ENCODE measurements at places on chromosomes 7 and 10. TPM values are rescaled to one million over a fixed set of nuclear protein-coding genes. Genes with fewer than 3 reads are reported as not detected.

GRCh38 chr10:123398180-123398591 lies 244.0 kb downstream of the BUB3 start:
- H3K4me1 ChIP-seq: no peaks in the 10 kb centered on the region
- no peak overlapping the region for H3K27ac ChIP-seq
- no peak overlapping the region for H3K4me3 ChIP-seq
- peaks cover 16% of the 10 kb centered on the region for H3K27me3 ChIP-seq

- H3K4me1 ChIP-seq: no peaks in the 10 kb centered on the region
- H3K27ac ChIP-seq: no peak overlapping the region
- H3K36me3 ChIP-seq: no peaks in the 10 kb centered on the region
- no peak overlapping the region for H3K4me3 ChIP-seq
These were observed 167.3 kb downstream of the CALCR start for GRCh38 chr7:93407239-93407638.

DNA sequence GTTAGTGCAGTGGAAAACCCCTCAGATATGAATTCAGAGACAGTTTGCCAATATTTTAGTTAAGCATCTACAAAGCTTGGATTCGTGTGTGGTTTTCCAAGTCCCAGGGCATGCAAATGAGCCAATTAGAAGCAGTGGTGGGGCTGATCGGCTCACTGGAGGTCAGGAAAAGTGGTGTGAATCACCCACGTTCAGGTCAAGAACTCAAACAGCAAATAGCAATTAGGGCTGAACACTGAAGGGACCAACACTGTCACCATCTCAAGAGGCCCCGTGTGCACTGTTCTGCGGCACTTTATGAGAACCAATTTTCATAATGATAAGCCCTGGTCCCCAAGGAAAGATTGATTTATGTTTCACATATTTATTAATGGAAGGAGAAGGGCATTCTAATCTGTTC lies 68.9 kb downstream of the ADARB2 start:
- H3K4me1 ChIP-seq: no peaks in the 10 kb centered on the region
- no peaks in the 10 kb centered on the region for H3K36me3 ChIP-seq
- no peak overlapping the region for H3K27ac ChIP-seq
- no peak overlapping the region for H3K4me3 ChIP-seq
- no peak for DNase-seq

DNA sequence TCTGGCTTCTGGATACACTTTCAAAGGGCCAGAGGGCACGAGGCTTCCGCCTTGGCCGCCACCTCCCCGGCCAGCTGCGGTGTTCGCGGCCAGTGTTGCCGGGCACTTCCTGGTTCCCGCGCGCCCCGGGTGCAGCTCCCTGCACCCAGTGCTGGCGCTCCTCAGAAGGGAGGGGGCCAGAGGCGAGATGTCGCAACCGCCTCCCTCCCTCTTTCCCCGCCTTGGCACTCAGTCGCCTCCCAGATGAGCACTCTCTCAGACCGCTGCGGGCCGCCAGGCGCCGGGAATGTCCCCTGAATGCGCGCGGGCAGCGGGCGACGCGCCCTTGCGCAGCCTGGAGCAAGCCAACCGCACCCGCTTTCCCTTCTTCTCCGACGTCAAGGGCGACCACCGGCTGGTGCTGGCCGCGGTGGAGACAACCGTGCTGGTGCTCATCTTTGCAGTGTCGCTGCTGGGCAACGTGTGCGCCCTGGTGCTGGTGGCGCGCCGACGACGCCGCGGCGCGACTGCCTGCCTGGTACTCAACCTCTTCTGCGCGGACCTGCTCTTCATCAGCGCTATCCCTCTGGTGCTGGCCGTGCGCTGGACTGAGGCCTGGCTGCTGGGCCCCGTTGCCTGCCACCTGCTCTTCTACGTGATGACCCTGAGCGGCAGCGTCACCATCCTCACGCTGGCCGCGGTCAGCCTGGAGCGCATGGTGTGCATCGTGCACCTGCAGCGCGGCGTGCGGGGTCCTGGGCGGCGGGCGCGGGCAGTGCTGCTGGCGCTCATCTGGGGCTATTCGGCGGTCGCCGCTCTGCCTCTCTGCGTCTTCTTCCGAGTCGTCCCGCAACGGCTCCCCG lies at the start of gene FFAR4:
FFAR4 (plus strand) TSS at position 231 of the 842 bp plus-strand sequence; CDS start at position 287, 56 bp downstream.
- no peaks in the 10 kb centered on the region for H3K27me3 ChIP-seq
- peaks cover 9% of the 10 kb centered on the region for H3K4me1 ChIP-seq
- no peak within 1 kb of the TSS for H3K27ac ChIP-seq
- peak within 1 kb of the TSS; percentile 86 for H3K4me3 ChIP-seq
- H3K36me3 ChIP-seq: peaks cover 6% of the 10 kb centered on the region
- peak; percentile 70 for DNase-seq

DNA sequence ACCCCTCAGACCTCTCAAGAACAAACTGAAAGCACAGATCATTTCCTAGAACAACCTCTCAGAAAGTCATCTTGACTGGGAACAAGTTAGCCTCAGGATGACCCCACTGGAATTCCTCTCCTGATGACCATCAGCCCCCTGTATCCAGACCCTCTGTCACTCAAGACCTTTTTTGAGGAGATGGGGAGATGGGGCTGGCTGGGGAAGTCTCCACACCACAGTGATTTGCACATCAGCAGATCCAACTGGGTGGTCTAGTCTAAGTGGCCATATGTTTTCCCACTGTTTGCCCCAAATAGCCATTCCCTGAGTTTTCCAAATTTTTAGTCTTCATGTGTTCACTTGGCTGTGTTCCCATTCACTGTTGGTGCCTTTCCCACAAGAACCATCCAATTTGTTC lies 452.4 kb upstream of the NPVF start:
- no peaks in the 10 kb centered on the region for H3K4me1 ChIP-seq
- H3K27me3 ChIP-seq: peaks cover 97% of the 10 kb centered on the region
- no peak for DNase-seq
- no peaks in the 10 kb centered on the region for H3K36me3 ChIP-seq
- H3K4me3 ChIP-seq: no peak overlapping the region
- H3K27ac ChIP-seq: no peak overlapping the region

DNA sequence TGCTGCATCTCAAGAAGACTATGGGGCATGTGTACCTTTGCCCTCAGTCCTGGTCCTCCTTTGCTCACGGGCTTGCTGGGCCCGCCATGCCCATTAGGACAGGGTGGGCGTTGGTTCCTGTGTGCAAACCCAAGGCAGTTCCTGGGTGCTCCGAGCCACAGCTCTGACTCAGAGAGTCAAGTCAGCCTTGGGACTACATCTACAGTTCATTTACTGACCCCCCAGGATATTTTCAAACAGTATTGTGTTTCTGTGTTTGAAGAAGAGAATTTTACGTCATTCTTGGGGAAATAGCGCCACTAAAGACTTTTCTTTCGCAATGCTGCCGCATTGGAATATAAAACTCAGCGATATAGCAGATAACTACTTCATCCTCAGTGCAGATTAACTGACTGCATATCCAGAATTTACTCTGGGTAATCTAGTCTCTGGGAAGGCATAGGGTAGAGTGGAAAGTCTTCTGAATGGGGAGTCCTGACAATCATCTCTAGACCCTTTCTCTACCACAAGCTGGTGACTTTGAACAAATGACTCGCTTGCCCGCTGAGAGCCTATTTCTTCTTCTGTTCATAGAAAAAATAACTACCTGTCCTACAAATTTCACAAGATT lies 638.9 kb upstream of the FZD8 start:
- no peak for DNase-seq
- no peaks in the 10 kb centered on the region for H3K27me3 ChIP-seq
- no peak overlapping the region for H3K4me3 ChIP-seq
- H3K27ac ChIP-seq: no peak overlapping the region

DNA sequence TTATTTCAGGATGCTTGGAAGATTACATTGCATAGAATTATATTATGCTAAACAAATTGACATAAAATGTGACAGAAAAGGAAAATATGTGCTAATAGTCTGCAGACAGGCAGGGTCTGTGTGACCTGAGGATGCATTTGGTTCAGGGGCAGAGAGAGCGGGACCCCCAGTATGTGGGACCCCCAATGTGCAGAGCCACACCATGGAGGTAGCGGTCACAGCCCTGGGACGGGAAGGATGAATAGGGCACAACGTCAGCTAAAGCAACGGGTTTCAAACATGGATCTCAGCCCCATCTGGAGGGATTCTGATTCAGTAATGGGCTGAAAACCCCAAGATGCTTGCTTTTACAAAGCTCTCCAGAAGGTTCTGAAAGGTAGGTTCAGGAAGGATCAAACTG lies 251.8 kb upstream of the ADARB2 start:
- H3K27me3 ChIP-seq: no peaks in the 10 kb centered on the region

GRCh38 chr7:25789701-25790640 lies 362.0 kb upstream of the NFE2L3 start:
- H3K36me3 ChIP-seq: no peaks in the 10 kb centered on the region
- no peaks in the 10 kb centered on the region for H3K4me1 ChIP-seq
- no peak overlapping the region for H3K4me3 ChIP-seq
- H3K27me3 ChIP-seq: peaks cover 73% of the 10 kb centered on the region
- no peak overlapping the region for H3K27ac ChIP-seq
- DNase-seq: no peak

The SLC39A12 gene
- total RNA-seq: not detected

The ATRNL1 gene
- total RNA-seq: 4.0 TPM

- no peaks in the 10 kb centered on the region for H3K4me1 ChIP-seq
- H3K36me3 ChIP-seq: no peaks in the 10 kb centered on the region
- no peak for DNase-seq
- H3K4me3 ChIP-seq: no peak overlapping the region
These were observed 207.7 kb downstream of the PTN start for GRCh38 chr7:137135654-137136350.

DNA sequence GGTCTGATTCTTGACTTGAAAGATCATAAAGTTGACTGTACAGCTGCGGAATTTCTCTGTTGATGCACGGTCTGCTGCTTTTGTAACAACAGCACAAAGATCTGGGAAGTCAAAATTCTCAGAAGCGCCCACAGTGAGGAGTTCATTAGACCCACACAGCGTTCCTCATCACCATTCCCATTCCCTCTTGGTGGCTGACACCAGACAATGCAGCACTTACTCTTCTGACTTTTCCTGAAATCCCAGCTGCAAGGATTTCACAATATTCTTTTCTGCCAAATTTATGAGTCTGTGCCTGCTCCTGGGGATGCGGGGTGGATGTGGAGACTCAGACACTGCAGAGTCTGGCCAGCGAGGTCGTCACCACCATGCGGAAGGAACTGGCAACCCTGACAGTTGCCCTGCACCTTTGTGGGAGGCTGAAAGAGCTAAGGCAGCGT lies 233.9 kb downstream of the FANK1 start:
- DNase-seq: no peak
- no peak overlapping the region for H3K4me3 ChIP-seq
- H3K4me1 ChIP-seq: peaks cover 13% of the 10 kb centered on the region

DNA sequence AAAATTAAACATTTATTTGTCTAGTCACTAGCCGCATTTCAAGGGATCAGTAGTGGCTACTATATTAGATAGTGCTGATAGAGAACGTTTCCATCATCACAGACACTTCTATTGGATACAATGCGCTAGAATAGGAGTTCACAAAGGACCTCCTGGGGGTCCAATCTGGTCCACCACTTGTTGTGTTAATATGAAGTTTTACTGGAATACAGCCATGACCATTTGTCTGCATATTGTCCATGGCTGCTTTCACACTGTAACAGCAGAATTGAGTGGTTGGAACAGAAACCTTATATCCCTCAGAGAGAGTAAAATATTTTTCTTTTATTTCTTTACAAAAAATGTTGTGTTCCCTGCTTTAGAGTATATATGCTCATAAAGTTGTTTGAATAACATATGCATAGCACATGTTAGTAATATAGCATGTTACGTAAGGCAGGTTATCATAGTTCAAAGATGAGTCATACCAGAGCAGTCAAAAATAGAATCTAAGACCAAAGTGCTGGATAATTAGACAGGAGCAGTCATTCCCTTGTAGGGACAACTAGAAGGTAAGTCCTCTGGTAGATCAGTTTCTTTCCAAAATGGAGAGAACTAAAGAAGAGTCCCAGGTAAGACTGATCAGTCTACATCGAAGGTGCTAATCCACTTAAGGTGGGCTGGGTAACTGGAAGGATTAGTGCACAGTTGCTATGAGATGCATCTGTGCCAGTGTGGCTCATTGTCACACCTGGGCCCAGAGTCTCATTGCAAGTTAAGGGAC lies 14.9 kb downstream of the BZW2 start:
- peak overlapping the region; percentile 38 for H3K27ac ChIP-seq
- H3K27me3 ChIP-seq: no peaks in the 10 kb centered on the region
- H3K4me1 ChIP-seq: peaks cover 58% of the 10 kb centered on the region

GRCh38 chr10:120039826-120040225 lies 147.3 kb downstream of the SEC23IP start:
- H3K4me1 ChIP-seq: no peaks in the 10 kb centered on the region
- H3K36me3 ChIP-seq: no peaks in the 10 kb centered on the region
- H3K4me3 ChIP-seq: no peak overlapping the region
- H3K27me3 ChIP-seq: peaks cover 27% of the 10 kb centered on the region
- no peak overlapping the region for H3K27ac ChIP-seq

DNA sequence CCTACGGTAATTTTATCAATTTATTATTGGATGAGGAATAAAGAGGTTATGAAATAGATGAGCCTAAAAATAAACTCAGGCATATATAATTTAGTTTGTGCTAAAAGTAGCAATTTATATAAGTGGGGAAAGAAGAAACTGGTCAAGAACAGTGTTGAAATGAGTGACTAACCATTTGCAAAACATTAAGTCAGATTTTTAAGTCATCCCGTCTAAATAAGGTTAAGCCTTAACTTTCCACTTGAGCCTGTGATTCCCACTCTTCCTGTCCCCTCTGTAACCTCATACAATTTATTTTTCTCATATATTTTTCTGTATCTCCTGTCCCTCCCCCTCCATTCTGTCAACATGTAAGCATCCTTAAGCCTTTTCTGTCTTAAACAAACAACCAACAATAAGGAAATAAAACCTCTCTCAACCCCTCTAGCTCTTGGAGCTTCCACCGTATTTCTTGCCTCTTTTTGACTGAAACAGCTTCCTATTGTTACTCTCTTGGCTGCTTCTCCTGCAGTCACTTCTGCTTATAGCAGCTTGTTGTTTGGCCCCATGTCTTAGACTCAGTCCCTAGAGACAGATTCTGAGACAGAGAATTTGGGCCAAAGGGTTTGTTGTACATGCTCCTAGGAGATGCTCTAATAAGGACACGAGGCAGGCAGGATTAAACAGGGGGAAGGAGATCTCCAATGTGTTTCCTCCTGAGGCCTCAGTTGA lies 109.7 kb downstream of the GNAI1 start:
- no peaks in the 10 kb centered on the region for H3K4me1 ChIP-seq
- no peak overlapping the region for H3K27ac ChIP-seq
- no peak for DNase-seq
- no peak overlapping the region for H3K4me3 ChIP-seq
- H3K36me3 ChIP-seq: no peaks in the 10 kb centered on the region
- H3K27me3 ChIP-seq: no peaks in the 10 kb centered on the region

GRCh38 chr7:101941481-101942383 lies 124.3 kb downstream of the CUX1 start:
- H3K4me1 ChIP-seq: peaks cover 11% of the 10 kb centered on the region
- no peak overlapping the region for H3K4me3 ChIP-seq
- no peak overlapping the region for H3K27ac ChIP-seq
- peak; percentile 36 for DNase-seq
- H3K27me3 ChIP-seq: no peaks in the 10 kb centered on the region

Data from Calu3 (cell line).